Posterior cingulate gyrus (tissue), 11 donors: ENCODE measurements at places on chromosomes 11 and 22.
A peak's percentile ranks its signal among the peaks of the same experiment; 100 is the strongest.

DNA sequence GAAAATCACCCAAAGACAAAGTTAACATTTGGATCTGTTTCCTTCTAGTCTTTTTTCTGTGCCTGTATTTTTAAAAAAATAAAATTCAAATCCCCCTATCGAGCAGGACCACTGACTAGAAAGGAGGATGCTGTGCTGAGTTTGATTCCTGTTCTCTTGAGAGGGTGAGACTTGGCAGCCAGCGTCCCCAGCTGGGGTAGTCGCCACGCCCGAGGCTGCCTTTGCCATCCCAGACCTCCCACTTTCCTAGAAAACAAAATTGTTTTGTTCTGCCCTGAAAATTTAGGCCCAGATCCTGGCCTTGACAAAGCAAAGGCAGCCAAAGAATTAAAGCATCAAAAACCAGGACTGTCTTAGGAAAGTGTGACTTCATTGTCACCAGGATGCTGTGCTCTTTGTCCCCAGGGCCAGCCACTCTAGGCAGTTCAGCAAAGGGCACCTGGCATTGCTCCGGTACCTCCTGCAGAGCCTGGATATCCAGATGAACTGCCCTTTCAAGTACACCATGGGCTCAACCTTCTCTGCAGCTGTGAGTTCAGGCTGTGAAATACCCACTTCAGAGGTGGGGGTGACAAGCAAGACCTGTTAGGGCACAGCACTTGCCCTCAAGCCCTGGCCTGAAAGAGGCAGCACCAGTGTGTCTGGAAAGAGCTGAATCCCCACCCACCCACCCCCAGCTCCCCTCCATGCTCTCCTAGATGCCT lies 44.6 kb downstream of the KCNQ1OT1 start:
- no peak for DNase-seq

DNA sequence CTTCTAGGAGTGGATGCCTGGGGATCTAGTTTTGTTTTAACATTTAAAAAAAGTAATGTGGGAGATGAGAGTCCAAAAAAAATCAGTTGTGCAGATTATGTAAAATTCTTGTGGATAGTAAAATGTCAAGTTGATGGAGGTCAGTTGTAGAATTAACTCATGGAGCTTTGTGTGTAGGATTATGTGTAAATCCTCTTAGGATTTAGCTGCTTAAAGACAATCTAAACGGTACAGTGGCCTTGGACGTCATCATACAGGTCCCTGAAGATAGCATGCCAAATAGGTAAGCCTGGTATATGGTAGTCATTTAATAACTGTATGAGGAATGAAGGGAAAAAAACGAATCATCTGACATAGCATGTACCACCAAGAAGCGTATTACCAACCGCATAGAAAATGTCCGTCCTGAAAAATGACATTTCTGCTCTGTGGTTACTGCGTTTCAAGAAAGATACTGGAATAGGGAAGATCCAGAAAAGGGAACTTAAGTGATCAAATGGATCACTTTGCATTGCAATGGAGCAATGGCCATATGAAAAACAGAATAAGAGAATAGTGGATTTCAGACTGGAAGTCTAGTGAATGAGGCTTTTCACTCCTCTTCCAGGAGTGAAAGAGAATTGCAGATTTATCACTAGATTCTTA lies 61.3 kb downstream of the BCL2L13 start:
- no peak for DNase-seq

DNA sequence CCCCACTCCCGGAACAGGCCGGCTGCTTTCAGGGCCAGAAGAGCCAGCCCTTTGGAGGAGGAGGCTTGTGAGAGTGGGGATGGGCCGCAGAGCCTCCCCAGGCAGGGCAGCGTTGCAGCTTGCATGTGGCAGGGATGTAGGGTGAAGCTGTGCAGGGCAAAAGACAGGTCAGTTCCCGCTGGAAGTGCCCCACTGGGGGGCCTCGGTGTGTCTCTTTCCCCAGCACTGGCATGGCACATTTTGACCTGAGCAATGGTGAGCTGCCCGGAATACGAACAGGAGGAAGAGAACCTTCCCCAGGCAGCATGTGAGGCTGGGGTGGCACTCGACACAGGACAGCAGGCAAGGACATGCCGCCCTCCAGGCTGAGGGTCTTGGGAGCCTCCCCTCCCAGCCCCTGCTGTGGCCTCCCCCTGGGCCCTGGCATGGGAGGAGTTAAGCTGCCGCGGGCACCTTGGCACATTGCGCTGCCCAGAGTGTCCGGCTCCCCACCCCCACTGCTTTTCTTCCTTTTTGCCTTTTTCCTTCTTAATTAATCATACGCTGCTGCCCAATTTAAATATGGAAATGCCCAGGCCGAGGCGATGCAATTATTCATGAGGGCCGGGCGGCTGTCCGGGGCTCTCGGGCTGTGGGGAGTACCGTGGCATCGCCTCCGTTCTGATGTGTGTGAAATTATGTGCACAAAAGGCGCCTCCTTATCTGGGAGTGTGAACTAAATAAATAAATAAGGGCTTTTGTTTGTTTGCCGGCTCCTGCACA lies 76.0 kb upstream of the WNT7B start:
- peak; percentile 51 for DNase-seq

GRCh38 chr11:65854161-65854592 lies 3.8 kb downstream of the CFL1 start:
- DNase-seq = no peak

- DNase-seq = no peak
Measured at GRCh38 chr11:111871693-111872161, 346 bp upstream of the ALG9 start.

- DNase-seq = no peak
Measured at GRCh38 chr11:23280088-23280487, 419.8 kb upstream of the CCDC179 start.

DNA sequence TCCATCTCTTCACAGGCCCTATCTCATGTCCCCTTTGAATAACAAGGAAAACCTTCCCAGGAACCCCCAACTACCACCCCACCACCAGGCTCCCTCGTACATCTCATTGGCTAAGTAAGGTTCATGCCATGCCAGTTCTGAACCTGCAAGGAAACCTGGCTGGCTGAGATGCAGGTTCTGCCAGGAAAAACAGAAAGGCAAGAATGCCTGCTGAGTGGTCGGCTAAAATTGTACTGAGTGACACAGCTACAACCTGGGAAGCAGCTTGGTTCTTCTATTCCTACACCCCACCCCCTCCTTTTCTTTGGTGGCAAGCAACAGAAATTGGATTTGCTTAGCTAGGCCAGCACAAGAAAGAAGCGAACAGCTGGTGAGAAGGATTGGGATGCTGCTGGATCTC lies 36.1 kb upstream of the TSPAN18 start:
- DNase-seq = no peak

DNA sequence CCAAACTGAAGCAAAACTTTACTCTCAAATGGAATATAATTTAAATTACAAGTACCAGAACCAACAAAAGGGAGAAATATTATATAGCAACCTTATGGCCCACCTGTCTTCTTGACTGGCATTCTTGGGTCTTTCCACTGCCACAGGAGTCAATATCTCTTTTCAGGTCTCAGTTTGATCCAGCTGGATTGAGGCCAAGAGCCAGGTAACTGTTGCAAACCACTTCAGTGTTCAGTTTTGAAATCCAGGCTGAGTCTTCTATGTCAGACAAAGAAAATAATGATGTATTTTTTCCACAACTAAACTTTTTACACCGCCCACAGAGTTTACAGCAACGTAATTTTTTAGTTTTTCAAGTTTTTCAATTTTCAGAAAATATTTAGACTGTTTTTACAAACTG lies 648 bp downstream of the DLG2 start:
- DNase-seq = no peak

DNA sequence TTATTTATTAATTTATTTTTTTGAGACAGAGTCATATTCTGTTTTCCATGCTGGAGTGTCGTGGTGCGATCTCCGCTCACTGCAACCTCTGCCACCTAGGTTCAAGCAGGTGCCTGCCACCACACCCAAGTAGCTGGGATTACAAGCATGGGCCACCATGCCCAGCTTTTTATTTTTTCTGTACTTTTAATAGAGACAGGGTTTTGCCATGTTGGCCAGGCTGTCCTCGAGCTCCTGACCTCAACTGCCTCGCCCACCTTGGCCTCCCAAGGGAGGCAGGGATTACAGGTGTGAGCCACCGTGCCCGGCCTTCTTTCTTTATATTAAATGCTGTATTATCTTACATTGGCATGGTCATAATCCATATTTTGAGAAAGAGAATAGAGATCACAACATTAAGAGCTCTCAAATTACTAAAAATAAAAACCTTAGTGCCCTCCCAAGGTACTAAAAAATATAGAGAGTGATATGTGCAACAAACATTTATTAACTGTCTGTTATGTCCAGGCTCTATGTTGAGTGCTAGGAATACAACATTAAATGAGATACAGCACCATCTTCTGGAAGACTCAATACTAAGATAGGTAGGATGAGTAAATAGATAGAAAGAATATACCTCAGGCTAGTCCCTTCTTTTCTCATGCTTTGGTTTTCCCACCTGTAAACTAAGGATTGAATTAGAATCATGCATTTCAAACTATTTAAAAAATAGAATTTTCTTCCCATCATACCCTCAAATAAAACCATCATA lies 84.1 kb downstream of the BBOX1 start:
- DNase-seq = no peak

DNA sequence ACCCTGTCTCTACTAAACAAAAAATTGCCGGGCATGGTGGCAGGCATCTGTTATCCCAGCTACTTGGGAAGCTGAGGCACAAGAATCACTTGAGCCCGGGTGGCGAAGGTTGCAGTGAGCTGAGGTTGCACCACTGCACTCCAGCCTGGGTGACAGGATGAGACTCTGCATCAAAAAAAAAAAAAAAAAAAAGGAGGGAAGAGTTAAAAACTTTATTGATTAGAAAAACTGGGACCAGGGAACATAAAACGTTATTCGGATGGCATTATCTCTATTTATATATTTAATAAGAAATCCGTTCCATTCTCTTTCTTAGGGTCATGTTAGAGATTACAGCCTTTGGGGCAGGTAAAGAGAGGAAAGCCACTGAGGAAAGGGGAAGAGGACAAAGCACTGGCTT lies 197.5 kb downstream of the BCR start:
- no peak for DNase-seq

DNA sequence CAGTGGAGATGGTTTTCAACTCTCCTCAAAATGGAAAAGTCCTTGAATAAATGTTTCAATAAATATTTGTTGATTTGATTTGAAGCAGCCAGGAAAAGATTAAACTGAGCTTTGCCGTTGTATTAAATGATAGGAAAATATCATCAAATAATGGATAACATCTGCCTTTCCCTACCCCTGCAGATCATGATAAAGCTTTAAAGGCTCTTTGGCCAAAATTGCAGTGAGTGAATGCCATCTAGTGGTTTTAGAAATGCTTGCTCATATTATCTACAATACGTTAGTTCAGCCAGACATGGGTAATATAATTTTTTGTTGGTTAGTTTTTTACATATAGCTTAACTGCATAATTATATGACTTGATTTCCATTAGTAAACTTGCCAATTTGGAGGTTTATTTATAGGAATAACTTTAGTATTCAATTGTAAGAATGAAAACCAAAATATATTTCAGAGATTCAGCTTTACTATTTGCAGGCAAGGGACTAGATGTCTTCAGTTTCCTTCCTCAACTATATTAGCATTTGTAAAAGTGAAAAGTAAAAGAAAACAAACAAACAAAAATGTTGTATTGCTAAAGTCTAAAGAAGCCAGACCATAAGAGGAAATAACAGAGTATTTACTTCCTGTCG lies 159.2 kb downstream of the MSANTD4 start:
- no peak for DNase-seq

GRCh38 chr11:66607126-66607834 lies 9.2 kb upstream of the RBM14 start:
- DNase-seq = no peak

GRCh38 chr11:57210781-57211180 lies 26.3 kb downstream of the APLNR start:
- DNase-seq = no peak

DNA sequence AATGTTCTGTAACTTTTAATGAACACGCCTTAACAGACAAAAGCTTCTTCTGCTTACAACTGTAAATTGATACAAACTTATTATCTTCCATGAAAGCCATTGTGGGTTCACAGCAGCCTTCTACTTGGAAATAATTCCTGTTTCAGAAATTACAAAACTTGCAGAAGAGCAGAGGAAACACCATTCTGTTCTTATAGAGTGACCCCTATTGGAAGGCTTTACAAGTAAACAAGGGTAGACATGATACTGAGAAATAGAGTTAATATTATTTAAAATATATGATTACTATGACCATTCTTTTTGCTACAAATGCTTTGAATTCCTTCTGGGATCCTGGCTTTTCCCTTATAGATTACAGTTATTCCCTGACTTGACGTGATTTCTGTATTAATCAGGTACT lies 32.4 kb upstream of the KCNA4 start:
- DNase-seq = no peak

GRCh38 chr11:44446366-44446762 lies 119.1 kb upstream of the CD82 start:
- DNase-seq = no peak

- DNase-seq = no peak
Measured at GRCh38 chr11:45252134-45252856, 33.8 kb downstream of the SYT13 start.

DNA sequence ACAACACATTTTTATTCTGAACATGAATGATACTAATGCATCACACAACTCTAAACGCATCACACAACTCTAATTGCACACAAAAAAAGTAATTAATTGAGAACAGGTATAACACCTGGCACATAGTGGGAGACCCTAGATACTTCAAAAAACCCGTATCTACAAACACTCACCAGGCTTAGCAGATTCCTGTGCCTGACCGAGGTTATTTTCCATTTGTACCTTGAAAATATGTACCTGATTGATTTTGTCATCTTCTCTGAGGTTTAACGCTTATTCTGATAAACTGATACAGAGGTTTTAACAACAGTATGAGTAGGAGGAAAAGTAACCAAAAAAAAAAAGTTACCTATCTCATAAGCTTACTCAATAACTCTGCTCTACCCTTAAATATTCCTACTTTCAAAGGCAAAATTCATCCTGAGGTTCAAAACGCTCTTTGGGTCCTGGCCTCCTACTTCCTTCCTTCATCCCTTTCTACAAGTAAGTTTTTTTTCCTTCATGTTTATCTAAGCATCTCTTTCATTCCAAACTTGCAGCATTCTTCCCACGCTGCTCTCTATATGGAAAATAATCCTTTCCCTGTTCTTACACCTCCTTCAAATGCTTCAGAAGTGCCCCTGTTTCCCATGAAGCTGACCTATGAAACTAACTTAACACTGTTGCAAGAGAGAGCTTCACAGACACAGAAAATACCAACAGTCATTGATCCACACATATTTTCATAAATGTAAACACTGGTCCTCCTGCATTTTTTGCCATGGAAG lies 73.3 kb downstream of the ETS1 start:
- no peak for DNase-seq

DNA sequence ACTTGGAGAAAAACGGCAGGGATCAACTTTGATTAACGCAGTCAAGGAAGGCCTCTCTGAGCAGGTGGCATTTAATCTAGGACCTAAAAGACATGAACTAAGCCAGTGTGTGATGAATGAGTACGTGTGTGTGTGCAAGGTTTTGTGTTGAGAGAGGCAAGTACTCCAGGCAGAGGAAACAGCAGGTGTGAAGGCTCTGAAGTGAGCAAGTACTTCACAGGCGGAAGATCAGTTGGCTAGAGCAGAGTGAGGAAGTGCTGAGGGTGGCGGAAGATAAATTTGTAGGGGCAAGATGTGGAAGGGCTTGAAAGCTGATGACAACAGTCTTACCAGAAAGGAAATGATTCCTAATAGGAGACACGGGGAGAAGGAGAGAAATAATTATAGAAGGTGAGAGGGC lies 6.8 kb downstream of the APIP start:
- no peak for DNase-seq
